ENCODE measurements at places on chromosomes 4 and X.

- DNase-seq, result no peak
These were observed 240.3 kb downstream of the LDB2 start for GRCh38 chr4:16658183-16658582.

GRCh38 chrX:13248867-13249486 is 70.9 kb downstream of the ATXN3L start:
- DNase-seq, result no peak

- DNase-seq, result no peak
These were observed at the start of gene COL4A5 for GRCh38 chrX:108439426-108439942. COL4A5 (plus strand) TSS chrX:108439838; CDS start chrX:108440126, 288 bp downstream.

GRCh38 chrX:18582910-18583493 is 88.9 kb downstream of the RS1 start:
- no peak for DNase-seq

DNA sequence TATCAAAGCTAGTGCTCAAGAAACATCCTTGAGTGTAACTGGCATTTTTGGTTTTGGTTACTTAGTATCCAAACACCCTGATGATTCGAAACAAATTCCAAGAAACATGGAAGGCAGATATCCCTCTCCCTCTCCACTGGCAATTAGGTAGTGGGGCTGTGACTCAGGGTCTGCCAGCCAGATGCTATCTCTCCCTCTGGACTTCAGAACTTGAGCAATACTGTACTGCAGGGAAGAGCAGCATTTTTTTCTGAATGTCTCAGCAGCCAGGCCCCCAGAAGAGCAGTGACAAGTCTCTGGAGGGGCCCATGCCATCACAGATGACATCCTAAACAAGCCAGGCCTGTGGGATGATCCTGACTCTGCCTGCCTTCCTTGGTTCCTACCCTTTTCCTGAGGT is 37.3 kb upstream of the BCORL1 start:
- DNase-seq, result no peak

All from cerebellar nuclear complex (tissue), 1 donor.